Effector CD8-positive, alpha-beta T cell (primary cell): ENCODE measurements at places on chromosomes 1 and 21.

GRCh38 chr1:233905416-233906051 is 1.1 kb downstream of the SLC35F3 start:
- DNase-seq: no peak

DNA sequence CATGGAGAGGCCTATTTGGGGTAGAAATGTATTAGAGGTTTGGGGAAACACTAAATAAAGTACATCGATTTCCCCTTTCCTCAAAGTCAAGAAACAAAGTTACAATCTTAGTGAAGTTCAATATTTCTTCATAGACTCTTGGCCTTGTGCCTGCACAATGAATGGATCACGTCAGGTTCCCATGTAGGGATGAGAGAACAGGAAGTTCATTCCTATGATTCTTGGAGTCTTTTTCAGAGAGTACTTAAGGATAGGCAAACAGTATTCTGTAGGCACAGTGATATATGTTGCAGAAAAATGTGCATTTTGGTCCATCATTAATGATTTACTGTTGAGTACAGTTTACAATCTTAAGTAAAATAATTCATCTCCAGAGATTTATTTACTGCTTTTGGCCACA is 275.5 kb downstream of the RGS7 start:
- DNase-seq: no peak

DNA sequence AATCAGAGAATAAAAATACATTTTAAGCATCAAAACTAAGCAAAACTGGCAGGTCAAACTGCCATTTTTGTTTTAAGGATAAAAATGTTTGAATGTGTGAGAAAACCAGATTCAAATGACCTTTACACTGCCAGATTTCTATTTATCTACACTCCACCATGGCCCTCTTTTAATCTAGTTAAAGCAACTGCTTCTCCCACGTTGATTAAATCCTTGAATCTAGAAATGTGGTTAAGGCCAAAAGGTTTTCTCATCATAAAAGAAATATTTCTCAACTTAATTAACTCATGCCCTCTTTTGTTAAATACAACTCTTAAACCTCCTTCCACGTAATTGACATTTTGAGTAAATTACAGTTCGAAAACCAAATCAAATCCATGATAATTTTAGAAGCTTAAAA is 15.0 kb downstream of the EGLN1 start:
- DNase-seq: no peak

GRCh38 chr21:35924714-35925301 is 135.5 kb downstream of the SETD4 start:
- no peak for DNase-seq

DNA sequence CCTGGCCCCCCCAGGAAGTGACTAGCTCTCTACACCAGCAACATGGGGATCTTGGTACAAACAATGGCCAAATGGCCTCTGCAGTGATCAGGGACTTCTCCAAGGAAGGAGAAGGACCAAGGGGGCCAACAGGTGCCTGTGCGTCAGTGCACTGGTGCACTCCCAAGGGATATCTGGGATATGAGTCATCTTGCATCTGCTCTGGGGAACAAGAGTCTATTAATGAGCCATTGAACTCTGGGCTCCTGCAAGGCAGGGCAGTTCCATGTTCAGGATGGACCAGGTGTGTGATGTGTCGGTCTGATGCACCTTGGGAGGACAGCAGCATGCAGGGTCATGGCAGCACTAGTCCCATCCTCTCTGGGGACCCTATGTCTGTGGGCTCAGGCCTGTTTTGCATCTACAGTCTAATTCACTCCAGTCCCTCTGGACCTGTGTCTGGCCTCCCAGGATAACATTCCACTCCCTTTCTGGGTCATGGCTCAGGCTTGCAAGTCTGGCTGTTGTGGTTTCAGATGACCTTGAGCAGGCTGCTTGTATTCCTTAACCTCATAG is 125.3 kb downstream of the TRABD2B start:
- no peak for DNase-seq

DNA sequence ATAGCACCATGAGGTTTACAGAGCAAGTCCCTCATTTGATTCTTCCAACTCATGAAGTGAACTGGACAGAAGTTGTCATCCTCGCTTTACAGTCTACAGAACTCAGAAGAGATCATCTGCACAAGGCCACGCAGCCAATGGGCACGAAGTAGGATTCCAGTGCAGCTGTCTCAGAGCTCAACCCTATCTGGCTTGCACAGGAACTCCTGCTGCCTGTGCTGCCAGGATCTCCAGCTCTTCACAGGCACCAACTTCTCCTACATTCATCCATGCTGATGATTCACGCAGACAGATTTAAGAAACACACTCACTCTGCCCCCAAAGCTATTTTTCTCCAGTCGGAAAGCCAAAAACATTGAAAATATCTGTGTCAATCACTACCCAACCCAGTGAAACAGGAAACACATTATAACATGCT is 157.0 kb downstream of the RERE start:
- no peak for DNase-seq

- DNase-seq: no peak
Measured at GRCh38 chr1:171250263-171250662, 2.0 kb downstream of the FMO1 start.

- no peak for DNase-seq
Measured at GRCh38 chr1:230403442-230403841, 22.7 kb downstream of the PGBD5 start.

- DNase-seq: no peak
Measured at GRCh38 chr1:244598611-244599010, 54.3 kb upstream of the DESI2 start.

GRCh38 chr1:47407481-47407880 is 8.6 kb upstream of the FOXE3 start:
- no peak for DNase-seq

DNA sequence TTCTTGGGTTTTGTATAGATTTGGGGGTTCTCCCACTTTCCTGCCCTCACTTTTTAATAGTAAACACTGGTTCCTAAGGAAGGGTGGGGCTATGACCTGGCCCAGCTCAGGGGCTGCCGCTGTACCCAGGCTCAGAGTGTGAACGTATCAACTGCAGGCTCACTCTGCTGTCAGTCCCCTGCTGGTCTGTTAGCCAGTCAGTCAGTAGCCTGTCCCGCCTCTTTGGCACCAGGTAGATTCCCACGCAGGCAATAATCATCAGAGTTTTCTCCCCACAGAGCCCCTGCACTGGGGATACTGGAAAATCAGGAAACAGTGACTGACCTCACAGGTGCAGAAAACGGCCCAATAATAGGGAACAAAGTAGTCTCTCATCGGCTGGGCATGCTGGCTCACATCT is 15.0 kb upstream of the ALPL start:
- DNase-seq: no peak

GRCh38 chr1:226109829-226110248 is 47.3 kb downstream of the H3-3A start:
- peak; percentile 58 for DNase-seq
